Activated CD8-positive, alpha-beta T cell treated with anti-CD3 and anti-CD28 coated beads for 36 hours (primary cell): ENCODE measurements at places on chromosomes 6 and 20. TPM values are rescaled to one million over a fixed set of nuclear protein-coding genes. Genes with fewer than 3 reads are reported as not detected.
A peak's percentile ranks its signal among the peaks of the same experiment; 100 is the strongest.

DNA sequence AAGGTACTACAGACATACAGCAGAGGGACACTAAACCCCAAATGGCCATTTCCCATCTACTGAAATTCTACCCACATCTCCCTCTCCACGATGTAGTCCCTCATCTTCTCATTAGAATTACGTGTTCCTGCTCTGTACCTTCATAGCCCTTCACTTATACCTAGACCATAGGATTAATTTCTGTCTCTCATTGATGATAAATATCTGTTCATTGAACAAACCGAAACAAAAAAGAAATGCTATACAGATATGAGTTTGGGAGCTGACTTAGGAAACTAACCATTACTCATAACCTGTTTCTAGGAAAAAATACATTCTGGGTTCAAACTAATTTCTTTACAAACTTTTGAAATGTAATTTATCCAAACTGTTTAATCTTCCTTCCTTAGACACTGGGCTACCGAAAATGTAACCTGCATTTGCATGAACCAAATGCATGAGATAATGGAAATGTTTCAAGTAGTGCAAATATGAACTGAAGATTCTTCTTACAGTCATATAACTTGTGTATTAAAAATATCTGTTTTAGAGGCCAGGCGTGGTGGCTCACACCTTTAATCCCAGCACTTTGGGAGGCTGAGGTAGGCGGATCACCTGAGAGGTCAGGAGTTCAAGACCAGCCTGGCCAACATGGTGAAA, 85.3 kb downstream of the GJA10 start:
- no peak overlapping the region for H3K4me3 ChIP-seq
- H3K27me3 ChIP-seq = no peaks in the 10 kb centered on the region
- peaks cover 47% of the 10 kb centered on the region for H3K36me3 ChIP-seq
- H3K27ac ChIP-seq = no peak overlapping the region
- peaks cover 44% of the 10 kb centered on the region for H3K4me1 ChIP-seq
- no peak for DNase-seq

- no peaks in the 10 kb centered on the region for H3K27me3 ChIP-seq
- H3K27ac ChIP-seq = no peak overlapping the region
- no peak overlapping the region for H3K4me3 ChIP-seq
- no peaks in the 10 kb centered on the region for H3K4me1 ChIP-seq
- no peak for DNase-seq
- H3K36me3 ChIP-seq = no peaks in the 10 kb centered on the region
Observed at GRCh38 chr6:134589512-134589911, 271.6 kb upstream of the SGK1 start.

GLP1R gene
- total RNA-seq = 0.81 TPM

KCNK5 gene
- total RNA-seq = 25.9 TPM

- no peaks in the 10 kb centered on the region for H3K27me3 ChIP-seq
- H3K4me1 ChIP-seq = peaks cover 5% of the 10 kb centered on the region
- no peak overlapping the region for H3K4me3 ChIP-seq
- peaks cover 2% of the 10 kb centered on the region for H3K36me3 ChIP-seq
- no peak for DNase-seq
Observed at GRCh38 chr6:42236030-42236429, 18.4 kb upstream of the MRPS10 start.

CGAS gene
- 23.2 TPM for total RNA-seq

- no peaks in the 10 kb centered on the region for H3K4me1 ChIP-seq
- H3K4me3 ChIP-seq = no peak overlapping the region
- no peak for DNase-seq
- H3K27me3 ChIP-seq = peaks cover 20% of the 10 kb centered on the region
Observed at GRCh38 chr6:4403828-4404227, 268.5 kb upstream of the ECI2 start.

HCK gene
- total RNA-seq = not detected

GRCh38 chr6:156647140-156647784, 129.9 kb upstream of the ARID1B start:
- peaks cover 27% of the 10 kb centered on the region for H3K27me3 ChIP-seq
- no peaks in the 10 kb centered on the region for H3K36me3 ChIP-seq
- H3K27ac ChIP-seq = no peak overlapping the region

- H3K4me1 ChIP-seq = no peaks in the 10 kb centered on the region
- no peak for DNase-seq
- no peak overlapping the region for H3K27ac ChIP-seq
- no peaks in the 10 kb centered on the region for H3K36me3 ChIP-seq
- no peak overlapping the region for H3K4me3 ChIP-seq
- H3K27me3 ChIP-seq = no peaks in the 10 kb centered on the region
Observed at GRCh38 chr6:94462231-94462630, 1042.9 kb upstream of the EPHA7 start.

DPPA5 gene
- total RNA-seq = not detected

- no peaks in the 10 kb centered on the region for H3K4me1 ChIP-seq
- no peak overlapping the region for H3K4me3 ChIP-seq
- peak; percentile 43 for DNase-seq
- H3K27ac ChIP-seq = no peak overlapping the region
- no peaks in the 10 kb centered on the region for H3K36me3 ChIP-seq
Observed at GRCh38 chr20:46151936-46152335, 33.8 kb downstream of the CD40 start.

DNA sequence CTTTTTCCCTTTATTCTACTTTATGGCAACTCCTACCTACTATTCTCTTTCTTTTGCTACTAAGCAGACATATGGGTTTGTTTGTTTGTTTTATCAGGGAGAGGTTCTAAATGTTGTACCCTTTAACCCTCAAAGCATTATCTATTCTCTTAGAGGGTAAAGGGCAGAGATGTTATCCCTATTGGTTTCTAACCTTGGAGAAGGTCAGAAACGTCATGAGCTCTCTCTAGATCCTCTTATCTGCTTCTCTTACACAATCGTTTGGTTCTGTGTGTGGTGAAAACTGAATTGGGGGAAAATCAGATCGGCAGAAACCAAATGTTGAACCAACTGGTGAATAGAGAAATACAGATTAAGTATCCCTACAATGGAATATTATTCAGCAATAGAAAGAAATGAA, 6.4 kb upstream of the MPC1 start:
- no peak overlapping the region for H3K27ac ChIP-seq
- no peak overlapping the region for H3K4me3 ChIP-seq
- DNase-seq = no peak

ZSCAN23 gene
- 1.6 TPM for total RNA-seq

ATRN gene
- total RNA-seq = 8.6 TPM

- DNase-seq = no peak
- peaks cover 3% of the 10 kb centered on the region for H3K4me1 ChIP-seq
- H3K27ac ChIP-seq = no peak overlapping the region
Observed at GRCh38 chr6:107353773-107354382, 105.5 kb downstream of the PDSS2 start.

DNA sequence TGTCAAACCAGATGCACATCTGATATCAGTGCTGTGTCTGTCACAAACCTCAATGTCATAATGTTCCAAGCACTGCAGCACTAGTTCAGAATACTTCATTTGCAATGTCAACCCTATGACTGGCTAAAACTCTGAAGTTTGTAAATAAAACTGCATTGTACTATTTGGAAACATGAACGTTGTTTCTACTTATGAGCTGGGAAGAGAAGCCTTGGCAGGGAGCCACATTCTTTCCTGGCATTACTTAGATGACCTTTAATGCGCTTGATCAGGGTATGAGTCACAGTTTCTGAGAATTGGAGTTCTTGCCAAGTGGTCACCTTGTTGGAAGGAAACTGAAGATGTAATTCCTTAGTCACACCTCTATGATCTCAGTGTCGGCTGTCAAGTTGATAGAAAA, 664.8 kb upstream of the MMS22L start:
- H3K36me3 ChIP-seq = no peaks in the 10 kb centered on the region
- H3K27me3 ChIP-seq = no peaks in the 10 kb centered on the region
- no peak overlapping the region for H3K27ac ChIP-seq
- DNase-seq = no peak

PRDM13 gene
- total RNA-seq = not detected

DNA sequence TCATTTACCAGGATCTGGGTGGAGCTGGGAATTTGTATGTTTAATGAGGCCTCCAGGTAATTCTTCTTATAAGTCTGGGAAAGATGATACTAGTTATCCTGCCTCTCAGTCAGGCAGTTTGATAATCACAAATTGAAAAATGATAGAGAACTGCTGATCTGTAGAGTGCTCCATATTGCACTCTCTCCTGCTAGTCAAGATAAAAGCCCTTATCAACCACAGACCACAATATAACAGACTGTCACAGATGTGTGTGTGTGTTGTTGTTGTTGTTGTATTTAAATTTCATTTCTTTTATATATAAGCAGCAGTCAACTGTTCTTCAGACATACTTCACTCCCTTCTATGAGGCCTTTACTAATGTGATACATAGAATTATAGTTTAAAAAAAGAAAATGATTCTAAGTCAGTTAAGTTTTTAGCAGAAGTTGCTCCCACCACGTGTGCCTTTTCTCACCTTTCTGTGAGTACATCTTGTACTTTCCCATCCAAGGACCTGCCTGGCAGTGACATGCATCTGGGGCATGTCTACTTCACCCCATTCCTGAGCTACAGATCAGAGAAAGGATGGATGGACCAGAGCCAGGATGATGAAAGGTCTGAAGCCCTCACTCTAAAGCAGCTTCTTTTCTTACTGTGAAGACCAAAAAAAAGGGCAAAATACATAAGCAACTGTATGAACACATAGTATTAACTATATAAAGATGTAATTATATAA, 29.8 kb downstream of the TENT5A start:
- H3K27ac ChIP-seq = no peak overlapping the region
- no peaks in the 10 kb centered on the region for H3K4me1 ChIP-seq
- H3K27me3 ChIP-seq = no peaks in the 10 kb centered on the region
- no peaks in the 10 kb centered on the region for H3K36me3 ChIP-seq
- H3K4me3 ChIP-seq = no peak overlapping the region

CCN6 gene
- total RNA-seq = not detected

FNDC1 gene
- not detected for total RNA-seq

DNA sequence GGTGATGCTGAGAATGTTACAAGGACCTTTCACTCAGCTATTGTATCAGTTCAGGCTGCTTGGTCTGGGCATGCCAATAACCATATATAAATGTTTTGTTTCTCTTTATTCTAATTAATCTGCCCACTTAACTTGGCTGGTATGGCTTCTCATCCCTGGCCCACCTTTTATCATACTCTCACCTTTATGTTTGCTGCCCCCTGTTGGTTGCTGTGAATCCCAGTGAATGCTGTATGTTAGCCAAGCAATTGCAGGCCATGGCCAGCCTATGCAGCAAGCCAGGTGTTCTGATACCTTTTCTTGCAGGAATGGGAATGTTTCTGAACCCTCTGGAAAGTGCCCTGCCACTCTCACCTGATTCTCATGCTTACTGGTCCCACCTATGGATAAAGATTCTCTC, 54.6 kb downstream of the PCSK2 start:
- H3K27ac ChIP-seq = no peak overlapping the region
- no peaks in the 10 kb centered on the region for H3K27me3 ChIP-seq
- H3K4me1 ChIP-seq = no peaks in the 10 kb centered on the region
- H3K4me3 ChIP-seq = no peak overlapping the region
- peak; percentile 36 for DNase-seq

DNA sequence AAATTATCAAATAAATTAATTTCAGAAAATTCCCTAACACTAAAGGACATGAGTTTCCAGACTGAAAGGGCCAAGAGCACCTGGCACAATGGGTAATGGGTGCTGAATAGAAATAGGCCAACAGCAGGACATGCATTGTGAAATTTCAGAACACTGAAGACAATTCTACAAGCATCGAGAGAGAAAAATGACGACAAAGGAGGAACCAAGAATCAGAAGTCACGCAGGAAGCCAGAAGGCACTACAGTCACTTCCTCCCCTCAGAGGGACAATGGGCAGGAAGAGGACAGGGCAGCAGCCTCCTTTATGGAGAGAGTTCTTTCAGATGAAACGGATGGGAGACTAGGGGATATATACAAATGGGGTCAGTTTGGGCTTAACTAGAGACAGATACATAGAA, 29.6 kb downstream of the PCNA start:
- H3K36me3 ChIP-seq = peaks cover 4% of the 10 kb centered on the region
- no peak overlapping the region for H3K4me3 ChIP-seq
- peaks cover 9% of the 10 kb centered on the region for H3K4me1 ChIP-seq
- peak overlapping the region; percentile 77 for H3K27ac ChIP-seq

DNA sequence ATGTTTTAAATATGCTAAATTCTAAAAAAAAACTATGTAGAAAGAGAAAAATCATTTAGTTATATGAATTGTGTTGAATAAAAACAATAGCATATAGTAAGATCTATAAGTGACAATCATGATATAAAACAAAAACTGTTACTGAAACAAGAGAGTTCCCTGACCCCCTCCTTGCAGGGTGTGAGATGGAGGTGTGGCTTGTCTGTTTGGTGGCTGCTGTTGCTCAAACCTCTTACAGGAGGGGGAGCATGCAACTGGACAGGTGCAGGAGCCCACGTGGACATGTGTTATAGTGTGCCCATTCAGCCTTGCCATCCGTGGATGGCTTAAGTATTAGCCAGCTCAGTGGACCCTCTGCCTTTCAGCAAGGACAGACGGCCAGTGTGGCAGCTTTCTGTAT, 206.7 kb downstream of the MOXD1 start:
- no peak overlapping the region for H3K27ac ChIP-seq
- no peaks in the 10 kb centered on the region for H3K36me3 ChIP-seq
- H3K4me1 ChIP-seq = peaks cover 4% of the 10 kb centered on the region
- DNase-seq = no peak

DNA sequence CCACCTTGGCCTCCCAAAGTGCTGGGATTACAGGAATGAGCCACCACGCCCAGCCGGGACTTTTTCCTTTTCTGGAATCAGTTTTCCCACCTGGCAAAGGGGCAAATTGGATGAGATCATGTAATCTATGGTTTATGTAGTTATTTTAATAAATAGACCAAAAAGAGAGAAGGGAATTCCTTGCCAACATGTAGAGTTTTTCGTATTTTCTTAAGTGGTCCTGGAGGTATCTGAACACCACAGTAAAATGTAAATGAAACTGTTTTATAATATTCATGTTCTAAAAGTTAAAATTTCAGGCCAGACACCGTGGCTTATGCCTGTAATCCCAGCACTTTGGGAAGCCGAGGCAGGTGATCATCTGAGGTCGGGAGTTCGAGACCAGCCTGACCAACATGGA, 185.1 kb upstream of the ZNF217 start:
- H3K27ac ChIP-seq = no peak overlapping the region
- H3K36me3 ChIP-seq = no peaks in the 10 kb centered on the region
- no peak overlapping the region for H3K4me3 ChIP-seq
- no peak for DNase-seq

DNA sequence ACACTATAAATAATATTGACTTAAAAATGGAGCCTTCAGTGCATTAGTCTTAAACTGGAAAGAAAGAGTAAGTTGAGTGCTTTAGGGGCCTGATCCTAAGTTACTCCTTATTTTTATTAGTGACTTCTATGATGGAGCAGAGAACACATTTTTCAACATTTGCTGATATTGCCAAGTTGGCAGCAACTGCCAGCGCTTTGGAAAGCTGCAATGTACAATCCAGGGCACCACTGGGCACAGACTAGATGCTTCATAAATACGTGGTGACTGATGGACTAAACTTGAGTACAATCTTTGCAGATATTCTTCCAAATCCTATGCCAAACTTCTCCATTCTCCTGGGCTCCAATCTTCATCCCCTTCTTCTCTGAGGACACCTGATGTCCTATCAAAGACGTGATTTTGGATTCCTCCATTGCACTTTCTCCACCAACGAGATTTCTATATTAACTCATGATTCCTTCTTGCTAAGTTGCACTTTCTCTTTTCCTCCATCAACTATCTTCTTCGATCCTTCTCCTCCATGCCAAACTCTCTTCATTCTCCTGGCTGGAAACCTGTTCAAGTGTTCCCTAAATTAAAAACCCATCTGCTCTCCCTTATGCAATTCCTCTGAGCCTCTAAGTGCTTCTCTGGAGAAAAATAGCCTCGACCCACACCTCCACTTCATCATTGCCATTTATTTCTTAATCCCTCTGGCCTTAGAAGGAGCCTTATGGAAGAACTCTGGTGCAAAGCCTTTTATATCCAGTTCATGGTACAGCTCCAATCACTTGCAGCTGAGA, 28.5 kb upstream of the PAK5 start:
- no peaks in the 10 kb centered on the region for H3K27me3 ChIP-seq
- no peak overlapping the region for H3K4me3 ChIP-seq
- H3K27ac ChIP-seq = no peak overlapping the region
